ENCODE measurements at places on chromosomes 12 and 14.

GRCh38 chr12:52518574-52519386 is 1.4 kb downstream of the KRT5 start:
- DNase-seq = no peak

DNA sequence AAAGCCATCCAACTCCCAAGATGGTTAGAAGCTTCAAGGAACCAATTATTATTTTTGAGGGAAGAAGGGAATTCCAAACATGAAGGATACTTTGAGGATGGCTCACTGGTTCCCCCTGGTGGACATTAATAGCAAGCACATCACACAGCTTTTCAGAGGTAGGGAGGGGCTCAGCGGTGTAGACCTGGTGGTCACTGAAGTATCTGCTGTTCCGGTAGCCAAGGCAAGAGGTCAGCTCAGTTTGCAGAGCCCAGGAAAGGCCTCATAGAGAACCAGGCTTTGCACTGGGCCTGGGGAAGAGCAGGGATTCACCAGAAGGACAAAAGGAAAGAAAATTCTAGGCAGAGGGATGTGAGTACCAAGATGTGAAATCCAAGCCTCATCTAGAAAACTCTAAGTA is 118.7 kb downstream of the KSR2 start:
- DNase-seq = no peak

- DNase-seq = no peak
These were observed 427.1 kb downstream of the RPS29 start for GRCh38 chr14:49159081-49159480.

DNA sequence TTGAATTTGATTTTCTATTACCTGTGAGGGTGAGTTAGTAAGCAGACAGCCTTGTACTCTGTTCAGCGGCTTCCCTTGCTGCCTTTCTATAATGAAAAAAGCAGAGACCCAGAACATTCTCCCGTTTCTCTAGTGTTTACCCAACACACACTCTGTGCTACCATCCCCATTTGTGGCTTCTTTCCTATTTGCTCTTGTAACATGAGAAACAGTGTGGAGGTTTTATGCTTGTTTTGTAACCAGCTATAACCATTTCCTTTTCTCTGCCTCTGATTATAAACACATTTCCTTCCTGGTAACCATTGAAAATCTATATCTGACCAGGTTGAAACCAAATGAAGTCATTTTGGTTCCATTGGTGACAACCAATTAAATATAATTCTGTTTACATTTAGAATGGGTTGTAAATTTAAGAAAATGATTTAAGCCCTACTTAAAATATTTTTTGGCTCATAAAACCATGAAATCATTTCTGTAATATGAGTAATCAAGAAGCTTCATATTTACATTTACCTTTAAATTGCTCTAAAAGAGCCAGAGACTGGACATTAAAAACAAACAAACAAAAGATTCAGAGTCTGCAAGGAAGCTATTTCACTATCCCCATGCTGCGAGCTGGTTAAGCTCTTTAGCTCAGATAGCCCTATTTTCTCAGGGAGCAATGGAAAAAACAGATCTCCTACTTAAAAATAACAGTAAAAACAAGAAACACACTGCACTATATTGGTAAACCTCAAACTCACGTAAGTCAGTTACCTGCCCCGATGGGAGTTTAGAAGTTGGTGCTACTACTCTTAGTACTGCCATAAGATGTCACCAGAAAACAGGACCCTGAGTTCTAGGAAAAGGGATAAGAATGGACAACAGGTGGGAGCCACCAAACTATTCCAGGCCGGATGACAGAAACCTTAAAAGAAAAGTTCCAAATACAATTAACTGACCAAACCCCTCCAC is 206.5 kb upstream of the EEA1 start:
- no peak for DNase-seq

GRCh38 chr12:64147011-64147631 is 75.0 kb downstream of the KICS2 start:
- no peak for DNase-seq

DNA sequence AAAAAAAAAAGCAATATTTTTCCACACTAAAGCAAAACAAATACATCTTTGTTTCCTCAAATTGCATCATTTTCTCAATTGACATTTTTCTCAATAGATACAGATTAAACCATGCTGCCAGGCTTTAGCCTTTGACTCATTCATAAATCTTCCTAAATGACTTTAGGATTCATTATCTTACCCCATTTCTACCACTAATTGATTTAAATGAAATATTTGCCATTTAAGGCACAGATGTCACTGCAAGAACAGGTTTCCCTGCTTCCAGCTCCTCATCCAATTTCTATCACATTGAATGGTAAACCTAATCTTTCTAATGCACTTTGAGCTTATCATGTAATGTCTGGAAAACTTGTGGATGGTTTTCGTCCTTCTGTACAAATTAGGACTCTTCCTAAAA is 298.7 kb downstream of the RPL10L start:
- DNase-seq = no peak
